Inflammatory macrophage (primary cell): ENCODE measurements at places on chromosomes 2 and 18.

DNA sequence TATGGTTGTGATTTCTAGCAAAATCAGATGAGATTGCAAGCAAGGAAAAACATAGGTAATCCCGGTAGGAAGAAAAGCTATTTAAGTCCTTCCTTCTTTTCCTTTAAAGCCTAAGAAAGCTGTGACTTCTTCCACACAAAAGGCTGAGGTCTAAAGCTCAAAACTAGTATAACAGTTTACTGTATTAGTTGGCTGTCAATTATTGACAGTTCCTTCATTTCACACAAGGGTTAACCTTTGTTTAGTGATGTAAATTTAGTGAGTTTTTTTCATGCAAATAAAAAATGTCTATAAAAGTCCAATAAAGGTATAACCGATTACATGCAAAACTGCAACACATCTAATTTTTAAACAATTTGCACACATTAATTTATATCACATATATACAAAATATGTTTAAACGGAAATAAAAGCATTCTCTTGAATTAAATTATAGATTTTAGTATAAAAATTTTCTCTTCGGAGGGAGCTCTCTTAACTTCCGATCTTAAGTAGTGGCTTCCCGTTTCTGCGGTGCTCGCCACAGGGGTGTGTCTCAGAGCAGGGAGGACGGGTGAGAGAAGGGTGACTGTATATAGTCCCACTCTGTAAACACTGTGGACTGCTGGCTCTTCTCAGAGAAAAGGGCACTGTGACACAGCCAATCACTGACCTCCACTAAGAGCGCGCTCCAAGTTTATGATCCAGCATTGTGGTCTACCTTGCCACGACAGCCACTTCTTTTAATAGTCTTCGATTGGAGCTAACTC lies 33.4 kb downstream of the TTR start:
- DNase-seq: no peak

GRCh38 chr2:8526403-8526696 lies 155.5 kb upstream of the ID2 start:
- peak; percentile 28 for DNase-seq

- no peak for DNase-seq
Measured at GRCh38 chr2:177119099-177119498, 93.5 kb upstream of the HNRNPA3 start.

DNA sequence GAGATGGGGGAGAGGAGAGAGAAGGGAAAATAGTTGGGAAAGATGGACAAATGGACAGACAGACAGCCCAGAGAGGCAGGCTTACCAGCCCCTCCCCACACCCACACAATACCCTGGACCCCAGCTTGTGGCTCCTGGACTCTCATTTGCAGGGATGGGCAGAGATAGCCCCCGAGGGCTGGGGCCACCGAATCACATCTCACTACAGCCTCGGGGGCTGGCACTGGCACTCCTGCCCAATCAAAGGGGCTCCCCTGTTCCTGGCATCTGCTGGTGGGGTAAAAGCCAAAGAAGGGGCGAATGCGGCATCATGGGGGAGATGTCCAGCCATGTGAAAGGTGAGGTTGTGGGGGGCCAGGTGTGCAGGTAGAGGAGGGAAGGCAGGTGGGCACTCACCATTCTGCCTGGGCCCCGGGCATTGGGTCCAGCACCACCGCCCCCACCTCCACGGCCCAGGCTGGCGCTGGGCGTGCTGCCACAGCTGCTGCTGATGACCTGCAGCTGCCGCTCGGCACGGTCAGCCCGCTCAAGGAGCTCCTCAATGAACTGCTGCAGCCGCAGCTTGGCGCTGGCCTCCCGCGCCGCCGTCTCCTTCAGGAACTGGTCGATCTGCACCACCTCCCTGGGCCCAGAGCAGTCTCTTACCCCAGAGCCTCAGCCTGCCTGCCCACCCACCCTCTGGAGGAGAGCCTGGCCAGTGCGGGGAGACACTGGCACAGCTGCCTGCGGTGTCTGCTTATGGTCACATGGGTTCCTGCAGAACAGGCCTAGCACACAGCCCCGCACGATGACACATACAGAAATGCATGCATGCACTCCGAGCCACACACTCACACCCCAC lies 18.0 kb downstream of the FBXO41 start:
- no peak for DNase-seq

DNA sequence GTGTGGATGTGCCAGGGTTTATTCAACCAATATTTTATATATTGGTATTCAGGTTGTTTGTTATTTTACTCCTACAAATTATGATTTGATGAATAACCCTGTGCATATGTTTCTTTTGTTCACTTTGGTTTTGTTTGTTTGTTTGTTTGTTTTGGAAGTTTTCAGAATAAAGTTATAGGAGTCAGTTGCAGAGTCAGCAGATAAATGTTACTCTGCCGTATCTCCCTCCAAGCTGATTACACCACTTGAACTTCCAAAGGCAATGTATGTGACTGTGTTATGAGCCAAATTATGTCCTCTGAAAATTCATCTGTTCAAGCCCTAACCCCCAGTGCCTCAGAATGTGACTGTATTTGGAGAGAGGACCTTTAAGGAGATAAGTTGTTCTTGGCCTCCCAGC lies 497.5 kb downstream of the TNS1 start:
- DNase-seq: no peak

DNA sequence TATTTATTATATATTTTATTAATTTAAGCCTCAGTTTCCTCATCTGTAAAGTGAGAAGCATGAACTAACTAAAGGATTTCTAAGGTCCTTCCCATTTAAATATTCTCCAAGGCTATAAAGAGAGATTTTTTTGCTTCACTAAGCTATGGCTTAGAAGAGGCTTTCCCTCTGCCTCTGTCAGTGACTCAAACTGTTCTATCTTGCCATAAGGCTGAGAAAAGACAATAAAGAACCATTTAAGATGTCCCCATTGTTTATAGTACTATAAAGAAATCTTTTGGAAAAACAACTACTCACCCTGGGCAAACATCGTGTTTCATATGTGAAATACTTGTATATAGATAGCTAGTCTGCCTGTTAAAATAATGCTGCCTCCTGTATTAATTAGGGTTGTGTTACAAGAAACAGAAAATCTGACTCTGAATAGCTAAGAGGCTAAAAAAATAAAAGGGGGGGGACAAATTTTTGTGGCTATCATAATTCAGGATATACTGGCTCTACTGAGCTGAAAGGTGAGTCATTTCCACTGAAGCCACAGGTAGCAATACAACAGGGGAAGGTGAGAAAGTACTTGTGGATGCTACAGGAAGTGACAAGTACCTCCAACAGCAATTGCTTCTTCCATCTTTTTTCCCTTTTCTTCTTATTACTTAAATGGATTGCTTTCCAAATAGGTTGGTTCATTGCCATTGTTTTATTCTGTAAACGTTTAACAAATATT lies 25.4 kb downstream of the EPHA4 start:
- no peak for DNase-seq

DNA sequence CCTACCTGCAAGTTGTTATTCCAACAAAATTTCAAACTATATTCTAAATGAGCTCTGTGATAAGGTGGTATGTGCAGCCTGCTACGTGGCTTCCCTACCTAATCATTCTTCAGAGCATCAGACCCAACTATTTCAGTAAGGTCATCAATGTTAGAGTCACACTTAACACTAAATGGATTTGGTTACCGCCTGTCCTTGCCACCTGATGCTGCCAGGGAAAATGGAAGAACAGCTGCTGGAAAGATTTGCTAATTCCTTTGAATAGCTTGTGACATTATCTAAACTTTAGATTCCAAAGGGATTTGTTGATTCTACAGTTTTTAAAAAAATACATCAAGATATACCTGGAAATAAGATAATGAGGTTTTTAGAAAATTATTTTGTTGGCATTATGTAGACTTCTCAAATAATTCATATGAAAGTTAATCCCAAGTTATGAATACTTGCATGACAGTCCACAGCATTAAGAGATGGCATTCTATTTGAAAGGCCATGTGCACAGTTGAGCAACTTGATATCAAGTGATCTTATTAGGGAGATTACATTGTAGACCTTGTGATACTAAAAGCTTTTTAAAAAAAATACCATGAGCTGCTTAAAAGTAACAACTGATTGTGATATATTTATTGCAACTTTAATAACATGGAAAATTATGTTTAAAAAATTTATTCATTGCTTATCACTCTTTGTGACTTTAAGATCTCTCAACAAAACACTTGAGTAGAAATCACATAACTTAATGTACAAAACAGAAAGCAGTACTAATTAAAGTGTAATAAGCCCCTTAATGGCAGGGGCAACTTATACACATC lies 98.3 kb upstream of the UGP2 start:
- DNase-seq: no peak

- DNase-seq: no peak
Measured at GRCh38 chr2:225464346-225465025, 65.0 kb downstream of the NYAP2 start.

- no peak for DNase-seq
Measured at GRCh38 chr2:176508374-176508773, 239.1 kb downstream of the MTX2 start.

DNA sequence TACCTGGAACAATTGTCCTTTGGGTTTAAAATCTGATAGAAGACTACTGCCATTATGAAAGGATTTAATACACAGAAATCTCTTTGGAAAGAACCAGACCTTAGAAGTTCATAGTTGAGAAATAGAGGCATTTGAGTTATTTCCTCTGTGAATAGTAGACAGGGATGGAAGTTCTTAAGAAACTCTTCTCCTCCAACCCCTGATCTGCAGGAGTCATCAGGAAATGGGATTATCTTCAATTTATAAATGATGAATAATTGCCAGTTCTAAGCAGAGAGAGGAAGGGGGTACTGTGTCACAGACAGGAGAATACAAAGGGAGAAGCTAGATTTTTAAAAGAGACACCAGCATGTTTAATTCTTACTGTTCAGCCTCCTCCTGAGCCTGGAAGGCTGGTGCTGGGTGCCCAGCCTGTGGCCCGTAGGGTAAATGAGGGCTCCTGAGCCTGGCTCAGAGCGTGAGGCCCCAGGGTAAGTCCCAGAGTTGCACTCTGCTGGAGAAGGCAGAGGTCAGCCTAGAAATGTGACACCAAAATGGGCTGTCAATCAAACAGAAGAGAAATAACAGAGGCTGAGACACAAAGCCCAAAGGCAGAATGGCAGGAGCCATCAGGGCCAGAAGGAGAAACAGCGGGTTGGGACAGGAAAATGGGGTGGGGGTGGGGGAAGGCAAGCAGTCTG lies 58.2 kb upstream of the PKDCC start:
- no peak for DNase-seq

GRCh38 chr18:1511619-1512311 lies 607.1 kb downstream of the ADCYAP1 start:
- DNase-seq: no peak

DNA sequence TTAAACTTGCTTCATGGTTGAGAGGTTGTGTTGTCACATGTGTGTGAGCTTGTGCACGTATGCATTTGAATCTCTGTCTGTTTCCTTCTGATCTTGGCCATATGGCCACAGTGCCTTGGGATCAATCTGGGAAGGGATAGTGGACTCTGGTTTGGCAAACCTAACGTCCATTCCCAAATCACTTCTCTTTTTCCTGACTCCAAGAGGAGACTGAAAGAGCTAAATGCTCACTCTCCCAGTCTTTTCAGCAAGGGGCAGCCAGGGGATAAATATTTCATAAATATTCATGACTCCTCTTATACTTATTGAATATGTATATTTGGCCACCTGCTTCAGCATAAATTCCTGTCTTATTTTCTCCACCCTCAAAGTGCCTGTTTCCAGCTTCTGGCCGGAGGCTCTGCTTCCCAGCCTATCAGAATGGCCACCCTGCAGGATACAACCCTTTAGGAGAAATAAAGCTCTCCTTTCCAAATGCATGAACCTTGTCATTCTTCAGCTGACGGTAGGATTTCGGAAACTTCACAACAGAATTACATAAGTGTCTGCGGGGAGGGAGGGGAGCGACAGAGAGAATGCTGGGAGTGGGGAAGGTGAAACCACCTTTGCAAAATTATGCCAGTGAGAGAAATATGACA lies 112.2 kb upstream of the COPS8 start:
- DNase-seq: no peak

DNA sequence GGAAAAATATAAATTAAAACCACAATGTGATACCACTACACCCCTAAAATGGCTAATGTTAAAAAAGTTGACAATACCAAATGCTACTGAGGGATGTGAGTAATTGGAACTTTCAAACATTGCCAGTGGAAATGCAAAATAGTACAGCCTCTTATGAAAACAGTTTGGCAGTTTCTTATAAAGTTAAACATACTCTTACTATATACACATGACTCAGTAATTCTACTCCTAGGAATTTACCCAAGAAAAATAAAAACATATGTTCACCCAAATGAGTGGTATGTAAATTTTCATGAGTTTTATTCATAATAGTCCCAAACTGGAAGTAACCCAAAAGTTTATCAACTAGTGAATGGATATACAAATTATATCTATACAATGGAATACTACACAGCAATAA lies 228.0 kb downstream of the CYP26B1 start:
- no peak for DNase-seq

GRCh38 chr2:219423652-219424377 lies 5.6 kb downstream of the DES start:
- DNase-seq: no peak

- no peak for DNase-seq
Measured at GRCh38 chr18:48090702-48091101, 160.2 kb upstream of the SMAD2 start.

DNA sequence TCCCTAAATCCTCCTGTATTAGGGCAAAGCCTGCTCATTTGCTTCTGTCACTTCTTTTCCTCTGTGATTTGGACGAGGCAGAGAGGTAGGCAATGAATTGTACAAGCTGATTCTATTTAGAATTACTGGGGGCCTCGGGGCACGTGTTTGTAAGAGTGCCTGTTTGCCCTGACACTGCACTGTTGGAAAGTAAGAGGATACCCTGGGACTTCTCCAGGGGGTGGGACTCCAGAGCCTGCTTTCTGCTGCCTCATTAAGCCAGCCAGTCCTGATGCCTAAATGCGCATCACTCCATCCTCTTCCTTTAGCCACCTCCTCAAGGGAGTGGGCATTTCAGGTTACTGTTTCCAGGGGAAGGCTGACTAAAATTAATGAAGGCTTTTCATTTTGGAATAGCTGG lies 134.3 kb downstream of the TDRD15 start:
- no peak for DNase-seq

DNA sequence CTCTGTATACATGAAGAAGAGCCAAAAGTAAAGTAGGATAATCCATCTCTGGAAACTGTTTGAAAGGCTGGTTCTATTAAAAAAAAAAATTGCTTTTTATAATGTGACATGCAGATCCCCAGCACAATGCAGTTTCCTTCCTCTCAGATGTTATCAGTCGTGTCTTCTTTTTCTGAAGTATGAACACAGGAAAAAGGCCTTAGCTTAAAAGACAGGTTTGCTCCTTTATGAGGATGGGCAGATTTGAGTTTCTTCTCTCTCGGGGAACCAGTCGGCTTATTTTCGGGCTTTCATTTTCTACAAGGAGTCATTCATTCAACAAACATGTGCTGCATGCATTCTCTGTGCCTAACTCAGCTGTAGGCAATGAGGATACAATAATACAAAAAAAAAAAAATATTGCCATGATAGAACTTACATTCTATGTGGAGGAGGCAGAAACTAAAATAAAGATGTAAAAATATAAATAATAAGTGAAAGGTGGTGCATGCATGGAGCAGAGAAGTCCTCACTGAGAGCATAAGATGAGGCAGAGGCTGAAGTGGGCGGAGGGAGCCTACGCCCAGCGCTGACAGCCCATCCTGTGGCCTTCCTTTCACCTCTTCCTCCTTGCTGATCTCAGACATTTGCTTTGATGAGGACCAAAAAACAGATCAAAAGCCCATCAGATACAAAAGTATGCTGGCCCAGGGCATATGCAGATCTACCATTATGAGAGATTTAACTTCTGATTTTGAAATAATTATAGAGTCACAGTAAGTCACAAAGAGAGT lies at the start of gene CD226:
Gene CD226, minus strand, starts transcription at position 513 of the 773 bp plus-strand sequence. Its CDS starts 467 bp downstream, at position 46.
- DNase-seq: peak; percentile 23

- DNase-seq: no peak
Measured at GRCh38 chr2:65370387-65371073, 61.9 kb downstream of the SPRED2 start.

GRCh38 chr18:31356025-31356424 lies 20.6 kb upstream of the DSG4 start:
- DNase-seq: no peak
